ENCODE measurements at places on chromosomes 16 and 17.
A peak's percentile ranks its signal among the peaks of the same experiment; 100 is the strongest.

GRCh38 chr17:9105068-9105868 lies 84.0 kb downstream of the NTN1 start:
- DNase-seq: no peak

- DNase-seq: no peak
These were observed 3.1 kb downstream of the HEXIM2 start for GRCh38 chr17:45164734-45165269.

- no peak for DNase-seq
These were observed 67.9 kb downstream of the PCTP start for GRCh38 chr17:55818451-55819375.

DNA sequence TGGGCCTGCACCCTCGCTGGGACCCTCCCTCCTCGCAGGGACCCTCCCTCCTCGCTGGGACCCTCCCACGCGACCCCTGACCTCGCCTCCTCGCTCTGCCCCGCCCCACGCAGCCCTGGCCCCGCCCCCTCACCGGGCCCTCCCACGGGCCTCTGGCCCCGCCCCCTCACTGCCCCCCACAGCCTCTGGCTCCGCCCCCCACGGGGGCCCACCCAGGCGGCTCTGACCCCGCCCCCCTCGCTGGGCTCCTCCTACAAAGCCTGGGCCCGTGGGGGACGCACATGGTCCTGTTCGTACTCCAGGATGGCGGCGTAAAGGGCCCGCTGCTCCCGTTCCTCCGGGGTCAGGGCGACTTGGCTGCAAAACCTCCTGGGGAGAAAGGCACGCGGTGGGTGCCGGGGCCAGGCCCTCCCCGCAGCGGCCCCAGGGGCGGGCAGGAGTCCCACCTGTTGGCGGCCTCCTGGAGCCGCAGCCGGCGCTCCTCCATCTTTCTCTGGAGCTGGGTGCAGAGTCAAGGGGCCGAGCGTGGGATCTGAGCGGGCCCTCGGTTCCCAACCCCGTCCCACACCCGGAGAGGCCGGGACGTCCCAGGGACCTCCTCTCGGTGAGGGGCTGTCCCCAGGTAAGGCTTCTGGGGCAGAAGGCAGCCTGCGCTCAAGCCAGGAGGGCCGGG lies 9.0 kb downstream of the VPS9D1 start:
- DNase-seq: peak; percentile 99

GRCh38 chr16:1287982-1288670 lies 21.3 kb upstream of the UBE2I start:
- no peak for DNase-seq

DNA sequence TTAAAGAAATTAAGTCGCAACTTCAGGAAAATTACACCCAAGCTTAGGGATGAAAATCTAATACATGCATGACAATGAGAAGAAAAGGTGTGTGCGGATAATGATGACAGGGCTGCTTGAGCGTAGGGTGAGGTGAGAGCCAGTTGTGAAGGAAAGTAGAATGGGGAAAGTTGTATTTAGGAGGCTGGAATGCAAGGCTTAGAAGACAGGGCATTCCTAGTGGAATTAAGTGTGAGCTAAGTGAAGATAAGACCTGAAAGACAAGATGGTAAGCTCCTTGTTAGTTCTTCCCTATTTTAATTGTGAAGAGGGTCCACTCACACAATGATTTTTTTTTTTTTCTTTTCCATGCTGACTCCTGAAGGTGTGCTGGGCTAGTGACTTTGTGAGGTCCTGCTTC lies 519.5 kb upstream of the SALL1 start:
- no peak for DNase-seq

DNA sequence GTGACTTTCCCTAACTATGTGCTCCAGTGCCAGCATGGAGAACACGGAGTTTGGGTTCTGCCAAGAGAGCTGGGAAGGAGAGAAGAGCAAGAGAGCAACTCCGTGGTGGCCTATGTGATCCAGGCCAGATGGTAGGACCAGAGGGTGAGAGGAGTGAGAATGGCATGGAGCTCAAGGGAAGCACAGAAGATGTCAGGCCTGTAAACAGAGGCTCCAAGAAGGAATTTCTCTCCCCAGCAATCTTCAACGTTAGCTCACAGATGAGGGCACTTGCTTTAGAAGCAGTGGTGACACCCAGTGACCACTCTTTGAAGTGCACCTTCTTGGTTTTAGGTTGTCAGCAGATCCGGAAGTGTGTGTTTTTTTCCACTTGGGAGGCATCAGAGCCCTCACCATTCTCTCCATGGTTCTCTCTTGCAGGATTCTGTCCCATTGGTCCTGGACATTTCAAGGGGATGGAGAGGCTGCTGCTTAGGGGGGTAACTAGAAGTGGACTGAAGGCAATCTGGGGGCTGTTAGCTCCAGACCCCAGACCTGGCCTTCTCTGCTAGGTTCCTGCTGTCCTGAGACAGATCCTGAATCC lies 18.1 kb upstream of the TMEM98 start:
- DNase-seq: peak; percentile 81

DNA sequence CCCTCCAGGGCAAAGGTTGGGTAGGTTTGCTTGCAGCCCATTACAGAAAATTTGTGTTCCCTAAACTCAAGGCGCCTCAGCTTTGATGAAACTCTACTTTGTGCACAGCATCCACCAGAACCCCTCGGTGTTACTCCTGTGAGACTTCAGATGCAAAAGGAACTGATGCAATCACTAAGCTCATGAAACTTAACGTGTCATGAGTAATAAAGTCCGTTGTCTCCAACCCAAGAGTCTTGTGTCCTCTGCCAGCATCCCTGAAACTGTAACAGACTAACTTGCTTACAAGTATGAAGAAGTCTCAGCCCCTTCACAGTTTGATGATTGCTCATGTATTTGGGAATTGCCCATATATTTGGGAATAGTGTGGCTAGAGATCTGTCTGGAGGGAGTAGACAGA lies 74.8 kb upstream of the MARCHF10 start:
- no peak for DNase-seq

DNA sequence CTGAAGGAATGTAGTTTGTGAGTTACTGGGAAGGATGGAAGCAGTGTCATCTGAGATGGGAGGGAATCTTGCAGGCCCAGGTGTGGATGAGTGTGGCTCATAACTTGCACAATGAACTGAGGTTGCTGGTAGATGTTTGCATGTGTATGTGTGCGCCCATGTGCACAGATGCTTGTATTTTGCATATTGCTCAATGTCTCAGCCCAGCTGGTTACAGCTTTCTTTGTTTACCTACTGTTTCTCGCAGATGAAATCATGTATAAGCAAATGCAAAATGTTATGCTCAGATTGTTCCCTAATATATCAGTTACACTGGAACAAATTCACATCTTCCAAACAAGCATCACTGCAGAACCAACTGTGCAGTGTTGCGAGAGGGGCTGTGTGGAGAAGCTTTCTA lies 452.2 kb upstream of the EEF2KMT start:
- DNase-seq: no peak

- DNase-seq: no peak
These were observed 167.9 kb upstream of the MAF start for GRCh38 chr16:79768276-79768970.

- no peak for DNase-seq
These were observed 7.4 kb downstream of the SCARF1 start for GRCh38 chr17:1638171-1638590.

- DNase-seq: no peak
These were observed 26.7 kb upstream of the NUDT16L1 start for GRCh38 chr16:4666537-4667202.

GRCh38 chr17:57762452-57763395 lies 17.6 kb upstream of the CCDC182 start:
- DNase-seq: no peak

GRCh38 chr16:11380836-11381235 lies 35.6 kb downstream of the RMI2 start:
- DNase-seq: no peak

DNA sequence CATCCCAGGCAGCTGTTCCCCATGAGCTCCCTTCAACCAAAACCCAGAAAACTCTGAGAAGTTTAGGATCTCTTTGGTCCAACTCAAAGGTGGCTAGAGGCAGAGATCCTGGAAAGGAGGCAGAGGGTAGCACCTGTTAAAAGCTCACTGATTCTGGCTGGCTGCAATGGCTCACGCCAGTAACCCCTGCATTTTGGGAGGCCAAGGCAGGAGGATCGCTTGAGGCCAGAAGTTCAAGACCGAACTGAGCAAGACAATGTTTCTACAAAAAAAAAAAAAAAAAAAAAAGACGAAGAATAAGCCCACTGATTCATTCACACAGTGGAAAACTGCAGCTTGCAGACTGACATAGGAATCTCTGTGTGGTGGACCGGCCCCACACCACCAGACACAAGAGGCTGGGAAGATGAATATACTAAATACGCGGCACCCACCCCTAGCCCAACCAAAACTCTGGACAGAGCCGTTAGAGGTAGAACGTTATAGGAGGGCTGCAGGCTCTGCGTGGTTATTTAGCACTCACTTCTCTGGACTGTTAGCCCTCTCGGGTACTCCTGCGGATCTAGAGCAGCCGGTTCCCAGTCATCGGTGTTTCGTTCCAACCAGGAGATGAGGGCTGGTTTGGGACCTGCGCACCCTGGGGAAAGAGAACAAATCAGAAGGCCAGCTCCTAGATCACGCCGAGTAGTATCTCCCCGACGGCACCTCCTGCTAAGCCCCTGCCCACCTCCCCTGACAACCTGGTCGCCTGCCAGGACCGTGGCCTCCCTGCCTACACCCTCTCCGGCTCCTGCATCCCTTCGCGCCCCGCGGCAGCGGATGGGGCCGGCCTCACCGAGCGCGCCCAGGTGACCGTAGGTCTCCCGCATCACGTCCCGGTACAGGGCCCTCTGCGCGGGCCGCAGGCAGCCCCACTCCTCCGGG lies 925 bp downstream of the ZNF689 start:
- DNase-seq: peak; percentile 76

- DNase-seq: no peak
These were observed 5.8 kb upstream of the ABCA6 start for GRCh38 chr17:69147460-69147859.

DNA sequence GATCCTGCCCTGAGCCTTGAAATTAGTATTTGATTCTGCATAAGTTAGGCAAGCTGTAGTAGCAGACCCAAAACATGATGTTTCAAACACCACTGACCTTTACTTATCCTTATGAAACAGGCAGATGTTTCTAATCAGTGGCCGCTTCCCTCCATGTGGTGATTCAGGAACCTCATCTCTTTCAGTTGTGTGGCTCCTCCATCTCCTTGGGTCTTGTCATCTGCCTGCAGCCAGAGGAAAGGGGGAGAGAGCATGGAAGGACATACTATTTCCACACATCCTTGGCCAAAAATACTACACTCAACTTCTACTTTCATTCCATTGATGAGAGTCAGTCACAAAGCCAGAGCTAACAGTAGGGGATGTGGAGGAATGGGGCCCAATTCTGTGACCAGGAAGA lies 41.6 kb upstream of the IRX6 start:
- no peak for DNase-seq

DNA sequence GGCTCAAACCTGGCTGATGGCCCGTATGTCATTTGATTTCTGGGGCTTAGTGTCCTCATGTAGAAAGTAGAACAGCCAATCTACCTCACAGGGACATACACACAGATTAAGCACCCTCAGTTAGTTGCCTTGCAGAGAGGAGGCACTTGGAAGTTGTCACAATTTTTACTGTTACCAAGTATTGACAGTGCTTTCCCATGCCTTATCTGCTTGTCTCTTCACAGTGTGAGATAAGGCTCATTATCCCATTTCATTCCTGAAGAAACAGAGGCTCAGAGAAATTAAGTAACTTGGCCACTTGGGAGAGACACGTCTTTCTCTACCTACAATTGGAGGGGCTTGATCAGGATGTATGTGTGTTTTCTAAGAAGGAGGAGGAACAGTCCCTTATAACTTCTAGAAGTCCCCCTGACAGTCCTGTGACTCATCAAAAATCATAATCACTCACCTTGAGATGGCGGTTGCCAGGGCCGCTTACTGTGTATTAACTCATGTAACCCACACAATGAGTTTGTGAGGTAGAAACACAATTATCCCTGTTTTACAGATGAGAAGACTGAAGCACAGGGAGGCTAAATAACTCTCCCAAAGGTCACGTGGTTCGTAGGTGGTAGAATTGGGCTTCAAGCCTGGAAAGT lies 56.9 kb upstream of the LHX1 start:
- no peak for DNase-seq

- DNase-seq: no peak
These were observed 1.4 kb downstream of the WDR81 start for GRCh38 chr17:1725642-1726511.

DNA sequence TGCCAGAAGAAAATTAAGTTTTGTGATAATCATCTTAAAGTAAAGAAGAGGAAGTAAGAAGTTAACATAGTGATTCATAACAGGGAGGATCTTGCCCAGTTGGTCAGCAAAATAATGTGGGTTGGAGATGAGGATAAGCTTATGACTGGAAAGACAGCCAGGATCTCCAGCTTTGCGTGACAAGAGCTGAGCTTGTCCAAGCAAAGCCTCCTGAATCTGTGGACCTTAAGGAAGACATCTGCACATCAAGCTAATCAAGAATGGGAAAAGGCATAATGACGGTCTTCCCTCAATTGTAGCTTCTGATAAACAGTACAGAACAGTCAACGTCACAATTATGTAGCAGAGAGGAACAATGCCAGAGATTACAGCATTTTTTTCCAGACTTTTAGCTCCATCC lies 744.7 kb upstream of the GOT2 start:
- no peak for DNase-seq

DNA sequence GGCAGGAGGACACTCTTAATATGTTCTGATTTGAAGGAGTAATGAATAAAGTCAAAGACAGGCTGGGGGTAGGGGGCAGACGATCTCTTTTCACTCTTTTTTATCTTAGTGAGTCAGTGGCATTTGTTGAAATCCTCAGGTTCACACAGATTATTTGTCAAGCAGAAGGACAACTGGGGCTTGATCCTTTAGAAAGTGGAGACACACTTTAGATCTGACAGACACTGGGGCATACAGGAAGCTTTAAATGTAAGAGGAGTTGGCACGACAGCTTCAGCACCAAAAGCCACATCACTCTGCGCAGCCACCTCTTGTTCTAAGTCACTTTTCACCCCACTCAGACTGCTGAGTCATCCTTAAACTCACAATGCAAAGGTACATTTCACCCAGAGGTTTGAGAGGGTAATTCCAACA lies 121.5 kb downstream of the STXBP4 start:
- peak; percentile 42 for DNase-seq

DNA sequence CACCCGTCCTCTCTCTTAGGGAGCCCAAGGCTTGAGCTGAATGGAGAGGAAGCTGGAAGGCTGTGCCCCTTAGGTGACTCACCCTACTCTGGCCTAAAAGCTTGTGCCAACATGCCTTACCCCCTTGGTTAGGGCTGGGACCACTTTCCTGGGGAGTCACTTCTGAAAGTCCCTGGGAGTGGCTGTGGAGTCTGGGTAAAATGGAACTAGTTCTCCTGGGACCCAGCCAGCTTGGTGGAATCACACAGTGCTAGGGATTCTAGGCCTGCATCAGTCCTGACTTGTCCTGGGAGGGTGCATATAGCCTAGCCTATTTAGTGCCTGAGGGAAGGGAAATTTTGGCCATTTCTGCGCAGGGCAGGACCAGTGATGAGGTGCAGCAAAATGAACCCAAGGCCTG lies 10.5 kb downstream of the MMP28 start:
- no peak for DNase-seq

Data from GM20000 (cell line).